ENCODE measurements at places on chromosomes 12 and 14.

DNA sequence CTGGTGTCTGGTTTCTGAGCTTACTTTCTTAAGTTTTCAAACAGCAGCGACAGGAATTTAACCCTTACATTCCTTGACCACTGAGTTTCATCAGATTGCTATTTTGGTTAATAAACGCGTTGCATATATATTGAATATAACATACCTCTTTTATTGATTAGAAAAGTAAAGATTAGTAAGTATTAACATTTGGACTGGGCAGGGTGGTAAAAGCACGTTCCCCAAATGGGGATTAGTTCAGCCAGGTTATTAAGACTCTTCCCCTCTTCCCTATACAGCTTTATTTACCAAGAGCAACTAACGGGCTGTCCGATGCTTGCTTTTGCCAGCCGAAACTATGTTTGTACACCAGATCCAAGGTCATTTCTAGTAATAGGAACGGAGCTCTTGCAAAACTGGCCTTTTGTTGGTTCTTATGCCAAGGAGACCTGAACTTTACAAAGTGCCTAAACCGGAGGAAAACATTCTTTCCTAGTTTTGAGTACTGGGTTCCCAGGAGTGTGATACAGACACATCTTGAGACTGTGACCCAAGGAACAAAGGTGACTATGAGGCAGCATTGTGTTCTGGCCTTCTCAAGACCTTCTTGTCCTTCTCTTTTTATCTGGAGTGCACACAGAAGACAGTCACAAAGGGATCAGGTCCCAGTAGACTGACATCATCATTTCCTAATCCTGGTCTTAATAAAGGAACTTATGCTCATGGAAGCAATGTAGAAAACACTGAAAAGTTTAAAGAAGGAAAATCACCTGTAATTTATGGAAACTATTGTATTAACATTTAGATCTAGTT is 2.6 kb downstream of the GLRX5 start:
- no peak for DNase-seq

DNA sequence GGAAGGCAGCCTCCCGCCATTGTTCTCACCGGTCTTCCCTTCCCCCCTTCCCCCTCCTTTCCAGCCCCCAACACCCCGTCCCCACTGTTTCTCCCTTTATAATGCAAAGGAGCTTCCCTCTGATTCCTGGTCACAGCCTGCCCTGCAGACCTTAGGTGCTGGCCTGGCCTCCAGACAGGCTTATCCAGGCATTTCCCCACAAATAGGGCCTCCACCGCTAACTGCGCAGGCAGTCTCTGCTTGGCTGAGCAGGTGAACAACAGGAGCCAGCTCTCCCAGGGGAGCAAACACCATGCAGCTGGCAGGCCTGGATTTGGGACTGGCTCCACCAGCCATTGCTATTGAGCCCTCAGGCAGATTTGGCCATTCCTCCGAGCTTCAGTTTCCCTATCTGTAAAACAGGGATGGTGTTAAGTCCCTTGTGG is 46.0 kb downstream of the SMIM41 start:
- no peak for DNase-seq

- no peak for DNase-seq
Measured at GRCh38 chr12:2374092-2374906, 321.5 kb downstream of the CACNA1C start.

GRCh38 chr14:63175531-63175930 is 28.7 kb upstream of the RHOJ start:
- no peak for DNase-seq

- DNase-seq, result no peak
Measured at GRCh38 chr12:59734371-59734770, 138.5 kb downstream of the SLC16A7 start.

DNA sequence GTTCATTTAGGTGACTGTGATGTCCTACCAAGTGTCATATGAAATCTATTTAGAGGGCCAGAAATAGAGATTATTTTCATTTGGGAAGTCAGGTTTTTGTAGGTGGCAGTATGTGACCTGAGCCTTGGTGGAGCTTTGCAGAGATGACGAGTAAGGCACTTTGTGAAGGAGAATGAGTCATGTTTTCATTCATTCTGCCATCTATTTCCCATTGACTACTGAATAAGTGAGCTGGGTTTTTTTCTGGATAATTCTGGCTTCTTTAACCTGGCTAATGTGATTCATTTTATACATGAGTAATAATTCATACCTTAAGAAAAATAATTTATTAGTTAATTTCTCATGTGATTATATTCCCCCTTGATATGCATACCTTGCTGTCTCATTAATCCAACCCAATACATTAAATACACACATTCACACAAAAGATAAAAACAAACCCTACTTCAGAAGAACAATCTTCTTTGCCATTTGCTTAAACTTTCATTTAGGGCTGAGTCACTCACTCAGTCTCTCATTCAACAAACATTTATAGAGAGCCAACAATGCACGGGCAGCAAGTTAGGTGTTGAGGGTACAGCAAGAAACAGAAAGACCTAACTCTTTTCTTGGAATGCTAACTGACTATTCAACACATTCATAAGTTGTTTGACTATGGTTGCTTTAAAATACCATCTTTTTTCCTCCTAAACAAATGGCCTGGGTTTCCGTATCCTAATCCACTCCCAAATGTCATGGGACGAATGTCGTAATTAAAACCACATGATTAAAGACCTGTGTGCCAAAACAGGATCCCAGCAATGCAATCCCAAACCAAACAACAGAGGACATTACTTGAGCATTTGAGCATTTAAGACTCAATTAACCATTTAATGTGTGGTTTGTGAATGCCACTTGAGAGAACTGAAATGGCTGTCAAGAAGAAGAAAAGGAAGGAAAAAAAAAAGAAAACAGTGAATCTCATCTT is 78.0 kb downstream of the KITLG start:
- no peak for DNase-seq

GRCh38 chr14:99571303-99571986 is 32.6 kb downstream of the CCDC85C start:
- no peak for DNase-seq

GRCh38 chr12:118727196-118727978 is 254.0 kb upstream of the SRRM4 start:
- no peak for DNase-seq

DNA sequence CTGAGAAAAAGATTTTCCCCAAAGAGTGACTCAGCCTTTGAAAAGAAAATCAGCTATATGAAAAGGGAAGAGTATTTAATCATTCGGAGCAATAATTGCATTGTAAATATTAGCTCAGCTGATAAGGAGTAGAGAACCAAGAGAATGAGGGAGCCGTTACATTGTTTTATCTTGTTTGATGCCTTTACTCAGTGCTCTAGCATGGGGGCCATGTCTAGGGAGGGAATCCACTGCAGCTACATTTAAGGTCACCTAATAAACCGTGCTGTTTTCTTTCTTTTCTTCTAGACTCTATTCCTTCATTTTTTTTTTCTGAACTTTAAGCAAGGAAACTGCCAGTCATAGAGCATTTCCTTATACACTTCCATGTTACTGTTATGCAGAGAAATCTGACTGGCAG is 447.0 kb downstream of the DIO2 start:
- no peak for DNase-seq

DNA sequence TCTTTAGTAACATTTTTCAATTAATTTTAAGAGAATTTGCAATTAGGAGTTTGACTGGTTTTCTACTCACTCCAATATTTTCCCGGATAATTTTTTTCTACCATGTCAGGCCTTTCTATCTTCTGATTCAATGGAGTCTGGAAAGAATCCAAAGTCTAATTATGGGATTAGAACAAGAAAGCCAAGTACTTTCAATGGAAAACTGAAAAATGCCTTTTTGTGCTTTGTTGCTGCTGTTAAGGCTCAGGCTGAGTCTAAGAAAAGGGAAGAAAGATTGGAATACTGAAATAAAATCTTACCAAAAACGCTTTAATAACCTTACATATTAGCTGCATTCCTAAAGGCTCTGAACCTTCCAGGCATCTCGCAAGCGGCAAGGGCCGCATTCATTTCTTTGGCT is 24.4 kb upstream of the DHRS4 start:
- DNase-seq, result no peak

GRCh38 chr14:59247801-59248584 is 59.5 kb downstream of the DAAM1 start:
- no peak for DNase-seq

- no peak for DNase-seq
Measured at GRCh38 chr12:52445876-52446275, 6.1 kb downstream of the KRT6B start.

- DNase-seq, result no peak
Measured at GRCh38 chr12:124369055-124369826, 74.3 kb downstream of the RFLNA start.

DNA sequence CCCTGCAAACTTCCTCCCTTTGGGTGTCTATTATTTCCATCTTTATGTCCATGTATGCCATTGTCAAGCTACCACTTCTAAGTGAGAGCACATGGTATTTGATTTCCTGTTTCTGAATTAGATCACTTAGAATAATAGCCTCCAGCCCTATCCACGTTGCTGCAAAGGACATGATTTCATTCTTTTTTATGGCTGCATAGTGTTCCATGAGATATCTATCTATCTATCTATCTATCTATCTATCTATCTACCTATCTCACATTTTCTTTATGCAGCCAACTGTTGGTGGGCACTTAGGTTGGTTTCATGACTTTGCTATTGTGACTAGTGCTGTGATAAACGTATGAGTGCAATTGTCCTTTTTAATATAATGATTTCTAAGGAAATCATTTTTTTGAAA is 11.2 kb upstream of the MRPL42 start:
- DNase-seq, result no peak

DNA sequence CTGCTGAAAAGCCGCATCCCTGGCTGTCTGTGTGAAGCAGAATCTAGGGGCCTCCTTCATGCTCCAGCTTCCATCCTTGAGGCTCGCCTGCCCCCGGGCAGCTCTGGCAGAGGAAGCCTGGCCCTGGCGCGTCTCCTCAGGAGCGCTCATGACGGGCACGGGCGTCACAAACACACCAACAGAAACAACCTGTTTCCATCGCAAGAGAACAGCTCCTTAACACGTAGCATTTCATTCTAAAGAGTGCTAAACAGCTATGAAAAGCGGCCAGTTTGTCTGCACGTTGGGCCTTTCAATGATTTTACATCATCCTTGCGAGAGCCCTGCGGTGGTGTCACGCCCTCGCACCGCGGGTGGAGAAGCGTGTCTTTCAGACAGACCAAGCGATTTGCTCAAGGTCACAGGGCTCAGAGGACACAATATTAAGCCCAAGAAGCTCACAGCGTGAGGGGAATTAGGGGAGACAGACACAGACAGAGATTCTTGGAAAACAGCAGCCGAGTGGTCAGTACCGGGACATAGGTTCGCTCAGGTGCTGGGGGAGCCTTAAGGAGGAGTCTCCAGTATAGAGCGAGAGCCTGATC is 4.9 kb downstream of the ADGRD1 start:
- DNase-seq, result no peak

DNA sequence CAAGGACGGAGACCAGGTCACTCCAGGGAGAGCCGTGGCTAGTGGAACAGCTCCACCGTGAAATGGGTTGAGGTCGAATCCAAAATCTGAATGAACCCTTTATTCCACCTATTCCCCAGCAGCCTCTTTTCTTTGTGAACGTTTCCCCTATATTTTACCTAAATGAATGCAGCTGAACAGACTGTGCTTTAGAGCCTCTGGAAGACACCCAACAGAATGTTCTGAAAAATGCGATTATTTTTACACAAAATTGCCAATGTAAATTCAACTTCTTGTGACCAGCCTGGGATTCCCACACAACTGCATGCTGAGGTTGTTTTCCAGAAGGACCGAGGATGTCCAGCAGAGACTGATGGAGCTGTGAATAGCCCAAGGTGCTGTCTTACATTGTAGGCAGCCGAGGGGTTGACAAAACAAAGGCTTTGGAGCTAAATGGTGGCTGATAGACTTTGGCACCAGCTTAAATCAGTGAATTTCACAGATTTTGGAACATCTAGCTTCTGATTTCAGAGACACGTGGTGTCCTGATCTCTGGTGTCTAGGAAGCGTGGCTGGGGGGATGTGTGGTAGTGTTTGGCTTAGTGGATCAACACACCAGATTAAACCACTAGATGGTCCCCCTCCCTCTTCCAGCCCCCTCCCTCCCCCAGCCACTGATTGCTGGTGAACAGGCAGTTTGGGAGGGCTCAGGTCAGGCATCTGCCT is 150.4 kb downstream of the ZNF664 start:
- DNase-seq, result no peak

- DNase-seq, result no peak
Measured at GRCh38 chr14:66501592-66501991, 6.4 kb upstream of the GPHN start.

DNA sequence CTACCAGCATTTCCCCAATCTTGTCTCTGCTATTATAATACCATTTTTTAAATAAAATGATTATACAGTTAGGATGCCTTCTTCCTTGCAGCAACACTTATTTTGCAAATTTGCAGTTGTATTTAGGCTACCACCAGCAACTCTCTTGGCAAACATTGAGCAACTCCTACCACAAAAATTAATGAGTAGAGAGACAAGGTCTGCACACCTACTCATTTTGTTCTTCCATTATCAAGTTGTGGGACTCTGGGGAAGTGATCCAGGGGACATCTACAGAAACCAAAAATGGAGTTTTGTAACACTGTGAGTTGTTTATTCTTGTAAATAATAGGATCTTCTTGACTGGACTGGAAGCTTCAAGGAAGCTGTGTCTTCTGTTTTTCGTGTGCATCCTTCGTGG is 38.6 kb downstream of the DGLUCY start:
- DNase-seq, result no peak

GRCh38 chr12:15056218-15056617 is 83.4 kb downstream of the PDE6H start:
- DNase-seq, result no peak

GRCh38 chr12:117968826-117969659 is at the start of gene KSR2:
Gene KSR2 (minus strand): TSS chr12:117968990. CDS start chr12:117968255, 735 bp downstream.
- no peak for DNase-seq

- no peak for DNase-seq
Measured at GRCh38 chr12:110091136-110091711, 32.9 kb upstream of the IFT81 start.

DNA sequence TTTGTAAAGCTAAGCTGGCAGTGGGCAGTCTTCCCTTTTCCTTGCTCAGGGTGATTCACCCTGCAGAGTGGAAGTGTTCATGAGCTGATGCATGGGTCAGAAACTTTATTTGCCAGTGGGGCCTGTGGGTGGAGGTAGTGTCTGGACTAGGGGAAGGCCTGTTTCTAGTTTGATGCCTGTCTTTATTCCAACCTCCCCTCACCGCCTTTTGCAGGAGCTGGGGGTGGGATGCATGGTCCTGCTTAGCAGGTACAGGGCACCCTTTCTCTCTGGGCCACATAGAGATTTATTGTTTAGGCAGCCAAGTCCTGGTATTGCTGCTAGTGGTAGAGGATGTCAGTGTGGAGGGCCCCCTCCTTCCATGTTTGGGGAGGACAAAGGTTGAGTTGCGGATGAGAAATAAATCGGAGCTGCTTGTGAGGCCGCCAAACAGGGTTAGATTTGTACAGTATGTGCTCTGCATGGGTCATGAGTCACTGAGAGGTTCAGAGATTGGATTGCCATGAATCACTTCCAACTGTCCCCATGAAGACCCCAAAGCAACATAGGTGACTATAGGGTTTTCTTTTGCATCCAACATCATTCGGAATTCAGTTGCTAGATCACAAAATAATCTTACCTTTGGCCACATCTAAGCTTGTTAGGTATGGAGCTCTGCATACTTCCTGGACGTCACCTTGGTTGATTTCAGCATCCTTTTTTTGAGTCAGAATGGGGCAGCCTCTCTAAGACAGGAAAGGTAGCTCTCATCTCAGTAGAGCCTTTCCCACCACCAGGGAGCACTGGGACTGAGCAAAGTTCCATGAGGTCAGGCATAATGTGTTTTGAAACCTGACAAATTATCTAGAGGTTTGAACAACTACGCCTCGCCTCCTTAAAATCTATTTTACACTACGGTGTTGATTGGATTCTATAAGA is 8.8 kb downstream of the SMOC1 start:
- DNase-seq, result no peak

- DNase-seq, result no peak
Measured at GRCh38 chr12:106020736-106021135, 118.0 kb downstream of the NUAK1 start.

GRCh38 chr12:109296431-109296830 is 12.7 kb downstream of the FOXN4 start:
- DNase-seq, result no peak
